ENCODE measurements at places on chromosomes 2 and 18. TPM values are rescaled to one million over a fixed set of nuclear protein-coding genes. Genes with fewer than 3 reads are reported as not detected.

The KIAA2012 gene
- under 0.01 TPM for total RNA-seq

The LONRF2 gene
- 0.28 TPM for total RNA-seq

The LYPD6 gene
- 0.57 TPM for total RNA-seq

The SCN9A gene
- total RNA-seq: 7.8 TPM

The SFT2D3 gene
- total RNA-seq: 3.8 TPM

The ANKRD62 gene
- total RNA-seq: not detected

The C2orf66 gene
- total RNA-seq: not detected

The GALNT14 gene
- total RNA-seq: not detected

The CNGA3 gene
- not detected for total RNA-seq

The SERPINB13 gene
- total RNA-seq: not detected

The FZD7 gene
- 68.4 TPM for total RNA-seq

The SCTR gene
- total RNA-seq: not detected

The SNX17 gene
- 143 TPM for total RNA-seq

The CRYBA2 gene
- total RNA-seq: not detected

The CABLES1 gene
- 9.4 TPM for total RNA-seq

The POTEE gene
- not detected for total RNA-seq

The GAL3ST2 gene
- 0.18 TPM for total RNA-seq

The TMEM198 gene
- 1.3 TPM for total RNA-seq

The ST6GAL2 gene
- under 0.01 TPM for total RNA-seq

The AQP12B gene
- not detected for total RNA-seq

The NCKAP1 gene
- total RNA-seq: 93.6 TPM

The TNS1 gene
- 74.4 TPM for total RNA-seq

The COL5A2 gene
- 785 TPM for total RNA-seq

The TWIST2 gene
- total RNA-seq: 45.2 TPM

The PLEK gene
- 1.1 TPM for total RNA-seq

The DAW1 gene
- total RNA-seq: 0.55 TPM

The ANKZF1 gene
- total RNA-seq: 33.8 TPM

The TRPM8 gene
- under 0.01 TPM for total RNA-seq

The IL36RN gene
- total RNA-seq: 0.09 TPM

The CCDC150 gene
- total RNA-seq: 1.9 TPM

The CPO gene
- total RNA-seq: 0.09 TPM

The CEBPZOS gene
- total RNA-seq: 9.1 TPM

The MLPH gene
- total RNA-seq: 12.2 TPM

The DPP4 gene
- total RNA-seq: 251 TPM

The WDR75 gene
- total RNA-seq: 44.8 TPM

The GTF2A1L gene
- total RNA-seq: 0.09 TPM

The CCDC85A gene
- total RNA-seq: 0.09 TPM

The FSHR gene
- not detected for total RNA-seq

The LRRC30 gene
- not detected for total RNA-seq

The BOK gene
- 12.9 TPM for total RNA-seq

The C18orf54 gene
- total RNA-seq: 1.3 TPM

The REEP1 gene
- not detected for total RNA-seq

All from smooth muscle cell of bladder (primary cell).